ENCODE measurements at places on chromosomes 7 and 10. TPM values are rescaled to one million over a fixed set of nuclear protein-coding genes. Genes with fewer than 3 reads are reported as not detected.

GRCh38 chr7:10704653-10705052 lies 269.0 kb upstream of the PHF14 start:
- H3K4me1 ChIP-seq: no peaks in the 10 kb centered on the region
- no peaks in the 10 kb centered on the region for H3K27me3 ChIP-seq
- no peak overlapping the region for H3K27ac ChIP-seq
- H3K4me3 ChIP-seq: no peak overlapping the region

- no peaks in the 10 kb centered on the region for H3K4me1 ChIP-seq
- H3K27ac ChIP-seq: no peak overlapping the region
- H3K36me3 ChIP-seq: no peaks in the 10 kb centered on the region
- DNase-seq: no peak
Measured at GRCh38 chr10:48399056-48399541, 92.6 kb downstream of the MAPK8 start.

DNA sequence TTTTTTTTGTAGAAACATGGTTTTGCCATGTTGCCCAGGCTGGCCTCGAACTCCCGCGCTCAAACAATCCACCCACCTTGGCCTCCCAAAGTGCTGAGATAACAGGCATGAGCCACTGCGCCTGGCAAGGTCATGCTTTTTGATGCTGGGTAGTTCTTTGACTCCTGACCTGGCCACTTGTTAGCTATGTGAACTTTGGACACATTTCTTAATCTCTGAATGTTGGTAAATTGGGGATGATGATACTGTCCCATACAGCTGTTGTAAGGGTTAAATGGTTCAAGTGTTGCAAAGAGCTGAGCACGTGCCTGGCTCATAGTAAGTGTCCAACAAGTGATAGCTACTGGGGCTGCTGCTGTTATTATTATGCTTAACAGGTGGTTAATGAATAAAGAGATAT lies 2.3 kb downstream of the ZNHIT1 start:
- no peak overlapping the region for H3K27ac ChIP-seq
- H3K4me3 ChIP-seq: no peak overlapping the region
- no peak for DNase-seq
- H3K4me1 ChIP-seq: peaks cover 16% of the 10 kb centered on the region

GRCh38 chr7:87188930-87189329 lies 30.6 kb downstream of the TMEM243 start:
- DNase-seq: no peak
- no peaks in the 10 kb centered on the region for H3K27me3 ChIP-seq
- H3K36me3 ChIP-seq: peaks cover 56% of the 10 kb centered on the region
- no peak overlapping the region for H3K27ac ChIP-seq
- no peaks in the 10 kb centered on the region for H3K4me1 ChIP-seq
- H3K4me3 ChIP-seq: no peak overlapping the region

GRCh38 chr7:140403878-140404564 lies at the start of gene RAB19:
Gene RAB19, plus strand, starts transcription at chr7:140404058. Its CDS starts 3,589 bp downstream, at chr7:140407647.
- DNase-seq: no peak
- H3K36me3 ChIP-seq: no peaks in the 10 kb centered on the region
- no peaks in the 10 kb centered on the region for H3K27me3 ChIP-seq
- H3K4me1 ChIP-seq: no peaks in the 10 kb centered on the region
- H3K4me3 ChIP-seq: peak within 1 kb of the TSS; percentile 52
- H3K27ac ChIP-seq: no peak within 1 kb of the TSS

The TSPAN33 gene
- 6.3 TPM for total RNA-seq

The IL2RA gene
- 48.2 TPM for total RNA-seq

Data from thoracic aorta (tissue), 2 donors.